ENCODE measurements at places on chromosomes 7 and 10.

- H3K36me3 ChIP-seq, result peaks cover 4% of the 10 kb centered on the region
- no peaks in the 10 kb centered on the region for H3K27me3 ChIP-seq
- no peak overlapping the region for H3K27ac ChIP-seq
- no peak for DNase-seq
Observed at GRCh38 chr7:68245688-68246087, 1249.1 kb downstream of the TYW1 start.

GRCh38 chr7:33973231-33974015 lies 68.1 kb downstream of the BMPER start:
- H3K36me3 ChIP-seq, result no peaks in the 10 kb centered on the region
- H3K27me3 ChIP-seq, result no peaks in the 10 kb centered on the region
- no peaks in the 10 kb centered on the region for H3K4me1 ChIP-seq
- no peak overlapping the region for H3K4me3 ChIP-seq

GRCh38 chr7:42928754-42929153 lies 3.2 kb downstream of the PSMA2 start:
- peaks cover 68% of the 10 kb centered on the region for H3K4me1 ChIP-seq
- H3K36me3 ChIP-seq, result peaks cover 60% of the 10 kb centered on the region
- no peak for DNase-seq
- peak overlapping the region; percentile 4 for H3K27ac ChIP-seq
- no peak overlapping the region for H3K4me3 ChIP-seq

DNA sequence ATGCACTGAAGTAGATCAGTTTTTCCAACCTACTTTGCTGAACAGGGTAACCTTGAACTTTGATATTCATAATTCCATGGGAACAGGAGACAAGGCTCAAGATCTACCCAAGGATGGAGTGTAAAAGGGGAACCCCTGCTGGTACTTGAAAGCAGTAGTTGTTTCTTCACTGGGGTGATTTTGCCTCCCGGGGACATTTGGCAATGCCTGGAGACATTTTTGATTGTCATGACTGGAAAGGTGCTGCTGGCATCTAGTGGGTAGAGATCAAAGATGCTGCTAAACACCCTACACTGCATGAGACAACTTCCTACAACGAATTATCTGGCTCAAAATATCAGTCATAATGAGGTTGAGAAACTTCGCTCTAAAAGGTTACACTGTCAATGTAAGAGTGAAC lies 214.8 kb upstream of the CTBP2 start:
- H3K4me3 ChIP-seq, result no peak overlapping the region
- H3K4me1 ChIP-seq, result no peaks in the 10 kb centered on the region
- H3K36me3 ChIP-seq, result no peaks in the 10 kb centered on the region
- no peak for DNase-seq
- H3K27me3 ChIP-seq, result no peaks in the 10 kb centered on the region
- H3K27ac ChIP-seq, result no peak overlapping the region

- H3K4me3 ChIP-seq, result no peak overlapping the region
- peaks cover 61% of the 10 kb centered on the region for H3K4me1 ChIP-seq
- DNase-seq, result no peak
- no peaks in the 10 kb centered on the region for H3K27me3 ChIP-seq
- peaks cover 65% of the 10 kb centered on the region for H3K36me3 ChIP-seq
- H3K27ac ChIP-seq, result no peak overlapping the region
Observed at GRCh38 chr10:80506836-80507487, 30.7 kb upstream of the SH2D4B start.

DNA sequence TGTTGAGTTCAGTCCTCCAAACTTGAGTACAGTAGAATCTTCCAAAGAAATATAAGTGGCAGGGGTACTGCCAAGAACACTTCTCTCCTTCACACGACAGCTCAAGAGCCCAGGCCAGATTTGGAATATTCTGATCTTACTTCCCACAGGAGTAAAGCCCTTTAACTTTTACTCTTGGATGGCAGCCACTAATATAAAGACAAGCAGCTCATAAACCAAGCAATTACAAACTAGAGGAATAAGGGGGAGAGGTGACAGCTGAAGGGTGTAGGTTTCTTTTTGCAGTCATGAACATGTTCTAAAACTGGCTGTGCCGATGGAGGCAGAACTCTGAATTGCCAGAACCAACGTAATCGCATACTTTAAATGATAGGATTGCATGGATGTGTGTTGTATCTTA lies 74.8 kb downstream of the SVIL start:
- H3K4me1 ChIP-seq, result peaks cover 12% of the 10 kb centered on the region
- no peak for DNase-seq
- no peak overlapping the region for H3K27ac ChIP-seq
- H3K27me3 ChIP-seq, result no peaks in the 10 kb centered on the region
- H3K4me3 ChIP-seq, result no peak overlapping the region

DNA sequence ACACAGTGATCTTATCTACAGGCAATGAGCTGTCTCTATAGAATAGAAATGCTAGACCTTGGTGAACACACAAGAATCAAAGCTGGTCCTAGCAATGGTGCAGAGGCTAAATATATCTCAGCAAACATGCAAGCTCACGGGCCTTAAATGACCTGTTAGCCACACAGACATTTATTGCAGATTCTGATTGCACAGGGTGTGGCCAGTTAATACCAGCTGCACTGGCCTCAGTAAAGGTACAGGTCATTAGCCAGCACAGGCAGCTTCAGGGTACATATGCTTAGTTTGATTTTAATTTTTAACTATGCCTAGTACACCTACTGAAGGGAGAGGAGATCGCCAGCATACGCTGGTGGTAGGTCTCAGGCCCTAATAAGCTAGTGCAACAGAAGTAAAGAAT lies 265.4 kb upstream of the DGKB start:
- no peak overlapping the region for H3K4me3 ChIP-seq
- no peak for DNase-seq
- H3K27ac ChIP-seq, result no peak overlapping the region
- H3K36me3 ChIP-seq, result no peaks in the 10 kb centered on the region

GRCh38 chr10:7094781-7095180 lies 316.1 kb downstream of the SFMBT2 start:
- H3K27ac ChIP-seq, result no peak overlapping the region
- no peak overlapping the region for H3K4me3 ChIP-seq
- no peak for DNase-seq
- H3K4me1 ChIP-seq, result no peaks in the 10 kb centered on the region

DNA sequence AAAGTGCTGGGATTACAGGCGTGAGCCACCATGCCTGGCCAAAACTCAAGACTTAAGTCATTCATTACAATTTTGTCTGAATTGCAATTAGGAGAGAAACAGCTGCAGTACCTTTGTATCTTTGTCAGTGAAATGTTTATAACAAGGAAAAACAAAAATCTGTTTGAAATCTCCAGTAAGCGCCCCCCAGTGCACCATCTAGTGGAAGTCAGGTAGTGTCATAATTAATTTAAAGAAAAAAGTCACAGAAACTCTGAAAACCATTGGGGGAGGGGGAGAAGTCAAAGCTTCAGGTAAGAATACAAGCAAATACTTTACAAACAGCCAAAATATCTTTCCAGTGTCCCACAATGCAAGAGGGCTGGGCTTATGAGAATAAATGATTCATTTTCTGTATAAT lies 2.8 kb downstream of the MPP7 start:
- H3K4me1 ChIP-seq, result peaks cover 22% of the 10 kb centered on the region
- H3K4me3 ChIP-seq, result no peak overlapping the region
- no peaks in the 10 kb centered on the region for H3K36me3 ChIP-seq
- peaks cover 20% of the 10 kb centered on the region for H3K27me3 ChIP-seq

DNA sequence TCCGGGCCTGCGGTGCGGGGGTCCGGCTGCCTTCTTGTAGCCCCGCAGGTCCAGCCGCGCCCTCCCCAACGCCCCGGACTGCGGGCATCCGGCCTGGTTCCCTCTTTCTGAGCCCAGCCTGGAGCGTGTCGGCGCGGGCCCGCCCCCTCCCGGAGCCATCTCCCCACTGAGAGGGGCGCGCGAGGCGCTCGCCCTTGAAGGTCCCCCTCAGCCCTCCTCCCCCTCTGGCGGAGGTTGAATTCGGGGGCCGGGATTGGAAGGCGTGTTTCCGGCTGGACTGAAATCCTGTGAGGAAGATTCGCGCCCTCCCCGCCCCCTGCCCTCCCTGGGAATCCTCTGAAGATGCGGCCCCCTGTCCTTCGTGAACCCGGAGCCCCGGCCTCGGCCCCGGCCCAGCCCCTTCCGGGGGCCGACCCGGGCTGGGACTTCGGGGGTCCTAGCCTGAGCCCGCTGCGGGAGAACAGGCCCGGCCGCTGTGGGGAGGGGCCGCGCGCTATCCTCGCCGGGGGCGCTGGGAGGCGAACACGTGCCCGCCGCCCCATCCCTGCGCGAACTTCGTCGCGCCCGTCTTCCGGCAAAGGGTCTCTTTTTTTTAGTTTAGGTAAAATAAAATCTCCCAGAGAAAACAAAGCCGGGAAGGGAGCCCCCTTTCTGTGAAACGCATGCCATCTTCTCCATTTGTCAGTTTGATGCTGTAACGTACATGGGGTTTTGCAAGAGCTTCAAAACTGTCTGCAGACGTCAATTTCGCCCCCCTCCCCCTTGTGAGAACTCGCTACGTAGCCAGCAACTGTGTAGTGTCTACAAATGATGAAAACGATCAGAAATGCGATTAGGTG lies 636 bp downstream of the PDCD4 start:
- no peaks in the 10 kb centered on the region for H3K27me3 ChIP-seq
- H3K27ac ChIP-seq, result peak overlapping the region; percentile 85
- H3K4me3 ChIP-seq, result peak overlapping the region; percentile 90
- DNase-seq, result peak; percentile 77

DNA sequence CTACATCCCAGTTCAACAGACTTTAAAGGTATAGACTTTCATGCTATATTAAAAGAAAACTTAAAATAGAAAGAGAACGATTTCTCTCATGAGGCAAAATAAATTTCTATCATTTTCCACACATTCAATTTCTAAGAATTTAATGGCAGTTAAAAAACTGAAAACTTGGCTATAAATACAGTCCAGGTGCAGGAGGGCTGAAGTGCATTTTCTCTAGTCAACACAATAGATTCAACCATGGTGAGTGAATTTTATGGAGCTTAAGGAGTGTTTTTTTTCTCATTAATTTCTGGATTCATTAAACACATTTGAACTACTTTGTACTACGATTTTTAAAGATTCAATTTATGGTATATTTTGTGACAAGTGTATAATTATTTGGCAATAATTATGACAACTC lies 240.8 kb upstream of the SLC26A5 start:
- DNase-seq, result no peak
- H3K4me1 ChIP-seq, result no peaks in the 10 kb centered on the region
- H3K27me3 ChIP-seq, result peaks cover 1% of the 10 kb centered on the region
- no peak overlapping the region for H3K27ac ChIP-seq

DNA sequence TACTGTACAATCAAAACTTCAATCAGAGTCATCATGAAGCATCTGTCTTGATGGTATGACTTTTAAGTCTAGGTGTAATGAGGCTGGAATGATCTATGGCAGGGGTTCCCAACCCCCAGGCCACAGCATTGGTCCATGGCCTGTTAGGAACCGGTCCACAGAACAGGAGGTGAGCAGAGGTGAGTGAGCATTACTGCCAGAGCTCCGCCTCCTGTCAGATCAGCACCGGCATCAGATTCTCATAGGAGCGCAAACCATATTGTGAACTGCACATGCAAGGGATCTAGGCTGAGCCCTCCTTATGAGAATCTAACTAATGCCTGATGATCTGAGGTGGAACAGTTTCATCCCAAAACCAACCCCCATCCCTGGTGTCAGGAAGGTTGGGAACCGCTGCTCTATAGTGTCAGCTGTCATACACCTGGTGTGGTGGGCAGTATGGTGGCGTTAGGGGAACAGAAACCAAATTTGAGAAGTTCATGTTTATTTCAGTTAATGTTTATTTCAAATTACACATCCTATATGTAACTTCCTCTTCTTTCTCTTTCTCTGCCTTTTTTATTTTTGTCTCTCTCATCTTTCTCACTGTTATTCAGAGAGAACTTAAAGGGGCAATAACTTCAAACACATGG lies 432.6 kb downstream of the TNS3 start:
- no peak overlapping the region for H3K27ac ChIP-seq
- H3K36me3 ChIP-seq, result no peaks in the 10 kb centered on the region
- DNase-seq, result no peak

- no peaks in the 10 kb centered on the region for H3K36me3 ChIP-seq
- DNase-seq, result no peak
- no peak overlapping the region for H3K27ac ChIP-seq
- H3K27me3 ChIP-seq, result no peaks in the 10 kb centered on the region
- no peaks in the 10 kb centered on the region for H3K4me1 ChIP-seq
Observed at GRCh38 chr7:19351341-19352304, 206.4 kb upstream of the FERD3L start.

- H3K27me3 ChIP-seq, result no peaks in the 10 kb centered on the region
- H3K4me3 ChIP-seq, result no peak overlapping the region
- H3K36me3 ChIP-seq, result no peaks in the 10 kb centered on the region
- H3K27ac ChIP-seq, result no peak overlapping the region
- no peak for DNase-seq
Observed at GRCh38 chr7:145732521-145732920, 384.1 kb upstream of the CNTNAP2 start.

DNA sequence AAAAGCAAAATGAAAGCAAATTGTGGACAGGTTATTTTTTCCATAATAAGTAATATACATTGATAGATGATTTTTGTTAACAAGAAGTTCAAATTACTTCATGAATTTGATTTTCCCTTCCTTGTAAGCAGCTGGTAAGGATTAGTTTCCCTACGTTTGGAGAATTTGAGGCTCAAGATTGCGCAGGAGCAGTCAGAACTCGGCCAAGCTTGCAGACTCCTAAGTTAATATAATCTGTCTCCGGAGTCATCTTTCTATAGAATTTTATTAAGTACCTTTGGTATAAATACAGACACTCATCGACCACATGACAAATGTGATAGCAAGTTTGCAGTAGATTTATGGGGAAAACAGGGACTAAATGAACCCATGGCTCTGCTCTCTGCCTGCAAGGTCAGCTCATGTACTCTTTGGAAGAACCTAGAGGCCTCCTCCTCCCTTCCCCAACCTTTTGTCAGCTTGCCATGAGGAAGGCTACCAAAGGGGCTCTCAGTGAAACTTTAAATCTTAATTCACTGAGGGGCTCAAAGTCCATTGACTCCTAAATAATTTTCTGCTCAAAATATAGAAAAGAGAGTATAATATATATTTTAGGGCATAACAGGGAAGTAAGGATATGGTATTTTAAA lies 89.2 kb upstream of the CTTNBP2 start:
- no peaks in the 10 kb centered on the region for H3K36me3 ChIP-seq
- no peak overlapping the region for H3K27ac ChIP-seq
- no peak for DNase-seq

- H3K4me3 ChIP-seq, result no peak overlapping the region
- no peak for DNase-seq
- no peak overlapping the region for H3K27ac ChIP-seq
- no peaks in the 10 kb centered on the region for H3K4me1 ChIP-seq
- no peaks in the 10 kb centered on the region for H3K27me3 ChIP-seq
Observed at GRCh38 chr7:158404031-158404761, 183.4 kb downstream of the PTPRN2 start.

DNA sequence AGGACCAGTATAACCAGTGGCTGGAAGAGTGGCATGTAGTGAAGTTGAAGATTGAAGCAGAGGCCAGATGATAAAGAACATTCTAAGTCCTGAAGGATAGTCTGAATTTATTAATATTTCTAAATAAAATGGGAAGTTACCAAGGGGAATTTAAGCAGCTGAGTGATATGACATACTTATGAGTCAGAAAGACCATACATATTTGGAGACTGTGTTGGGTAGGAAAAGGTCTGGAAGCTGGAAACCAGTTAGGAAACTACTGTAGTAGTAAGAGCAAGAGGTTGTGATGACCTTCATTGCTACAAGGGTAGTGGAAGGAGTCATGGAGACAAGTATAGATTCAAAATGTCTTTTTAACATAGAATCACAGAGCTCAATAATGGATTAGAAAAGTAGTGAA lies 752.3 kb downstream of the SUGCT start:
- H3K36me3 ChIP-seq, result no peaks in the 10 kb centered on the region
- H3K4me1 ChIP-seq, result no peaks in the 10 kb centered on the region
- no peak overlapping the region for H3K4me3 ChIP-seq

Measured in activated CD4-positive, alpha-beta memory T cell treated with anti-CD3 and anti-CD28 coated beads, Interleukin-2, amount 10 ng/mL, durations not matched to agents 7 days and 5 days (primary cell).